Stimulated activated CD4-positive, alpha-beta T cell treated with anti-CD3 and anti-CD28 coated beads, Interleukin-15, amount 100 ng/mL, for 24 hours (primary cell): ENCODE measurements at places on chromosomes 6 and 20.

DNA sequence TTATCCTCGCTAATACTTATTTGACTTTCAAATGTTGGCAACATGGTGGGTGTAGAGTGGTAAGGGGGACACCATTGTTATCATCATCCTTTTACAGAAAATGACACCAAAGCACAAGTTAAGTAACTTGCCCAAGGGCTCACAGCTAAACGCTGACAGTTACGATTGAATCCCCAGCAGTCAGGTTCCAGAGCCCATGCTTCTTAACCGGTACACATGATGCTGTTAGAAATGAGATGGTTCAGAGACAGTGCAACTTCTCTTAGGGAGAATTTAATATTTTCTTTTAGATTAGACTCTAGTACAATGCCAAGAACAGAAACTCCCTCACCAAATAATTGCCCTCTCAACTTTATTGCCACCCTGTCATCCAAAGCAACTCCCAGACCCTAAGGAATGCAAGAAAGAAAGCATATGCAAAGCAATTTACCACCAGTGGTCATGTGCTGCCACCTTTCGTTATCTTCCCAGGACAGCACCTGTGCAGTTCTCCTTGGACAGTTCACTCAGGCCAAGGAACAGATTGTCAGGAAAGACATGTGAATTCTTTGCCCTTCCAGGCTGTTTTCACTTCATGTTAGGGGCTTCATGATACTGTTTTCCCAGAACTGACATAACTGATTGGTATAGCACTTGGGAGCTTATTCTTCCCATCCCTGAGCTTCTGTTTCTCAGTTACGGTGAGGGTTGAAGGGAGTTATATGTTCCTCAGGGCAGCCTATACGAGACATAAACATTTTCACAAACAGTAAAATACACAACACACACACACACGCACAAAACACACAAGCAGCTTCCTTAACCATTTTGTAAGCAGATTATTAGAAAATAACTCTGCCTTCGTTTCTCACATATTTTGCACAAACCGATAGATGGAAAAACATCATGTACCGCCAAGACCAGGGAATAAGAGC, 5.1 kb downstream of the HLA-DMA start:
- DNase-seq = peak; percentile 34

- DNase-seq = no peak
These were observed 11.6 kb downstream of the MAP3K7 start for GRCh38 chr6:90575267-90575666.

DNA sequence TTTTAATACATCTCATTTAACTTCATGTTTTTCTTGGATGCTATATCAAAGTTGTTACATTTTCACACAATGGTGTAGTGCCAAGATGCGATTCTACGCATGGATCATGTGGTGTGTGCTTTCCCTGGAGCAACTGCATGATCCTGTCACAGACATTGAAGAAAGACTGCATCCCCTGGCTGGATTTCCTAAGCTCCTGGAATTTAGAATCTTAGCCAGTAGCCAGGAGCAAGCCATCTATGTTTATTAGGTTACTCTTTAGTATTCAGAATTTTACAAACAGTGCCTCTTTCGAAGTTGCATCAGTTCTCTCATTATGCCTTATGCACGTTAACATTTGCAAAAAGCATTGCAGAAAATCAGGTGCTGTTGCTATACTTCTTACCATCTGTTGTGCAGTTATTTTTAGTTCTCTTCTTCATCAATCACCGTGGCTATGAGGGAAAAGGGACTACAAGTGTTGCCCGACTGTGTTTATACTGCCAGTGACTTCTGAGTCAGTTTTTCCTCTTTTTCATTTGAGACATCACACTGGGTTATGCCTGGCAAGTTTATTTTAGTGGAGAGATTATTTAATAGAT, 584.2 kb downstream of the BCKDHB start:
- no peak for DNase-seq

GRCh38 chr6:17584241-17584803, 15.8 kb upstream of the FAM8A1 start:
- no peak for DNase-seq

GRCh38 chr6:88623531-88623930, 339.9 kb downstream of the RNGTT start:
- no peak for DNase-seq

DNA sequence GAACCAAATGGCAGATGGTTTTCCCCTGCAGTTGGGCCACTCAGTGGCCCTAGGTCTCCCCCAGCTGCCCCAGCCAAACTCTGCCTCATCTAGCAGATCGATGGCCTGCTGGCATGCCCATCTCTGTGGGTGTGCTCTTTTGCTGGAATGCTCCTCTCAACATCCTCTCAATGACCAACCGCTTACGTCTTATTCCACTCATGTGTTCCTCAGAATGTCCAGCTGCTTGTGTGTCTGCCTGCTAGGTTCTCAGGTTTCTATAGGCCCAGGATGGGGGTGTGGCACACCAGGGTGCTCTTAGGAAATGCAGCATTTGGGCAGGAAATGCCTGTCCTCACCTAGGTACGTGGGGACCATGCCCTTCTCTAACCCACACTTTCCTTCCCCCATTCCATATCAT, 509.9 kb upstream of the SYNCRIP start:
- no peak for DNase-seq

DNA sequence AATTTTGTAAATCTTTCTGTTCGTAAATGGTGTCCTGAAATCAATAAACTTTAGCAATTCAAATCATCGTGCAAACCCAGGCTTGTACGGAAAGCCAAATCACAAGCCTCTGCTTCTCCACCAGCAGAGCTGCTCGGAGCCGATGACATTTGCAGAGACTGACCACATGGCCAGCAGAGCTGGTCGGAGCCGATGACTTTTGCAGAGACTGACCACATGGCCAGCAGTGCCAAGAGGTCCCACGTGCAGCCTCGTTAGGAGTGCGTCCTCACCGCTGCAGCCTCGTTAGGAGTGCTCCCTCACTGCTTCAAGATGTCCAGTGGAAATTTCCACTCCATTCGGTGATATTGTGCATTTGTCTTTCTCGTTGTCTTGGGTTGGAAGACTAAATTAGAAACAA, 28.5 kb downstream of the SMOC2 start:
- DNase-seq = no peak

DNA sequence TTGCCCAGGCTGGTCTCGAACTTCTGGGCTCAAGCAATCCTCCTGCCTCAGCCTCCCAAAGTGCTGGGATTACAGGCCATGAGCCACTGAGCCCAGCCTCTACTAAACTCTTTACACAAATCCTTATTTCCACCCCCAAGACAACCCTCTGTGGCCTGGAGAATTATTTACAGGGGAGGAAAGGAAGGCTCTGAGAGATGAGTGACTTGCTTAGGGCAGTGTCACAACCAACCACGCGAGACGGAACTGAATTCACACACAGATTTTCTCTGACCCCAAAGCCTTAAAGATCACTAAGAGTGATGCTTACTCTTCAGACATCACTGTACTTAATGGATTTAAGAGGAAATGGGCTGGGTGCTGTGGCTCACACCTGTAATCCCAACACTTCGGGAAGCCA, 86.2 kb downstream of the RIPOR3 start:
- no peak for DNase-seq

DNA sequence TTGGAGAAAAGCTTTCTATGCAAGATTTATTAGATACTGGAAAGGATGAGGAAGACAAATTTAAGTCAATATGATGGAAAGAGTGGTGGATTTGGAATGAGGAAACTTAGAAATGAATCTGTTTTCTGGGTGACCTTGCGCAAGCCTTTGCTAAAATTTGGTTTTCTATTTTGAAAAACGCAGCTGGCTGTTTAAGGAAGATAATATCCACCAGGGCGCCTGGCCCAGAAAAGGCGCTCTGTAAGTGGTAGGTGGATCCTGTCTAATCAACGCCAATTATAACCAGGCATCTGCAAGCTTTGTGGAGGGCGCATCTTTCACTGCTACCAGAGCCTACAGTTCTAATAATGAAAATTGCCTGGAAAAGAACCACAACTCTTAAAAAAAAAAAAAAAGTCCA, 398 bp upstream of the SPATS1 start:
- no peak for DNase-seq

DNA sequence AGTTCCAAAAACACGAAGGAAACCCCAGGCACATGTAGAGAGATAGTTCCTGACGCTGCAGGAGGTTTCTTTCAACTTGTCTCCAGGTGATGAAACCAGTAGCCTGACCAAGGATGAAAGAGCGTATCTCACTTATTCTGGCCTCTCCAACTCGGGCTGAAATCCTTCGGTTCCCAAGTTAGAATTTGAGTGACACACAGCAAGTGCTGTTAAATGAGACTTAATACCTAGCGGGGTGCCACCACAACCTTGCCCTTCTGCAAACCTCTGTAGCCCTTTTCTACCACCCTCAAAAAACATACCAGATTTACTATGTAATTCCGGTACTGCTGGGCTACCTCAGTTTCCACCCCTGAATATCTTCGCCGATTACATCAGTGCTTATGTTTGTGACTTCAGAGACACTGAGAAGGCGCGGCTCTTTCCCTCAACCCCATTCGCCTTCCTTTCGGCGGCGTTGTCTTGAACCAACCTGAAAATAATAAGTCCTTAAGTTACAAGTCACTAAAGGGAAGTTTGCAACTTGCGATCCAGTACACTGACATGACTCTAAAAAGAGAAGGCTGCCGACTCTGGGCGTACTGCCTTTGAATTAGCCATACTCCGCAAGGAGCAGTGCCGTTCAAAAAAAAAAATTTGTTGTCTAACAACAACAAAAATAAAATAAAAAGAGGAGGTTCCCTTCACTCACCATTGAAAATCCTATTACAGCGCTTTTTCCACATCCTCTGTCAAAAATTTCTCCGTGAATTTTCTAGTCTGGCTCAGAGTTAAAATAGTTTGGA, 194.9 kb upstream of the ZNF184 start:
- DNase-seq = no peak

DNA sequence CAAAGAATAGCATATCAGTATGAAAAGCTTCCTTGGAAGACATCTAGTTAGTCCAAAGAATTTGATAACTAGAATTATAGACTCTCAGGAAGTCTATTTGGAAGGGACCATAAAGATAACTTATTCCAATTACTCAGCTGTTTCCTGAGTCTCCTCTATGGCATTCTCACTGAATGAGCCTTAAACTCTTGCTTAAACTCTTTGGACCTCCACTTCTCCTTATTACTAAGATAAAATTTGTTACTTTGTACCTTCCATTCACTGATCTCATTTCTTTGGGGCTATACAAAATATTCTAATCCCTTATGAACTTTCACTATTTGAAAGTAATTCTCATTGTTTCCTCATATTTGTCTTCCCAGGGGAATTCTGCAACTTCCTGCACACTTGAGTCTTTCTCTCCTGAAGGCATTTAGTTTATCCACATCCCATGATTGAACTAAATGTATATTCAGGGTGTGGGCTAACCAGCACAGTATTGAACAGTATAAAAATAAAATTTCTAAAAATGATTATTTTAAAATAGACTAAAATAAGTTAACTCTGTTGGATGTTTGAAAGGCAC, 67.1 kb upstream of the NOTCH4 start:
- no peak for DNase-seq

DNA sequence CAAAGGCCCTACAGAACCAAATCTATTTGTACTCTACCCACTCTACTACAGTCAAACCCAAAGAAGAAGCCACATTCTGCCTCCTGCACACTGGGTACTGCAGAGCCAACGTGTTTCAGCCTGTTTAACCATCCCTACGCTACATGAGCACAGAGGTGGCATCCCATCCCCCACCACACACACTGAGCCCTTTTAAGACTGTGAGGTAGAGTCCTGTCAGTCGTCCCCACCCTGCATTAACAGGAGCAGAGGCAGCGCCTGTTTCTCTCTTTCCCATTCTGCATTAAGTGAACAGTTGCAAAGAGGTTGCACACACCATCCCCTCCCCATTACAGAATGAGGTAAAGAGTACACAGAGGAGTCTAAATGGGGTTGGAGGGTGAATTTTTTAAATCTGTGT, 5.2 kb upstream of the RSPH4A start:
- no peak for DNase-seq

DNA sequence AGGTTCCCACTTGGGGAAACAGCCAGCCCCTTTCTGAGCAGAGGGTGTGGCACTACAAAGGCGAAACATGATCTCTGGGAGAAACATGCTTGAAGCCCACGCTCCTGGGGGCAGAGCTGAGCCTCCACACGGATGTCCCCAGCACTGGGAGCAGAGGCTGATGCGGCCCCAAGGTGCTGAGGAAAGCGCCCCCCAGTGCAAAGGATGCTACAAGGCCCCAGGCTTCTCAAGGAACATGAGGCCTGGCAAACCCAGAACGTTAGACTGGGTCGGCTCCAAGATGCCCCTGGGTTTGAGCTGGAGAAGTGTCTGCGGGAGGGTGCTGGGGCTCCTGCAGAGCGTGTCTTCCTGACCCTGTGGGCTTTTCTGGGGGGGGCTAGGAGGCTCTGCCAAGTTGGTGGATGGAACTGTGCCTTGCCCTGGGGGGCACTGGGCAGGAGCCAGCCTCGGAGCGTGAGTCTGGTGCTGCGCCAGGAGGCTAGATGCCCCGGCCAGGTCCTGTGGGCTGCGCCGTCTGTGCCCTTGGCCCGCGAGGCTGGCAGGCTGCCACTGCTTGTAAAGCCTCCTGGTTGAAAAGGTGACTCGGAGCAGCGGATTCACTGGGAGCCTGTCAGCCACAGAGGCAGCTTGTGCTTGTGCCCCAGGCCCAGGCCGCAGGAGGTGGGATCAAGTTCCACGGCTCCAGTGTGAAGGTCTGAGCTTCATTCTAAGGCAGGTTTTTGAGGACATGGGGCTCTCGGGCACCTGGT, 8.1 kb downstream of the SYNJ2 start:
- peak; percentile 42 for DNase-seq

DNA sequence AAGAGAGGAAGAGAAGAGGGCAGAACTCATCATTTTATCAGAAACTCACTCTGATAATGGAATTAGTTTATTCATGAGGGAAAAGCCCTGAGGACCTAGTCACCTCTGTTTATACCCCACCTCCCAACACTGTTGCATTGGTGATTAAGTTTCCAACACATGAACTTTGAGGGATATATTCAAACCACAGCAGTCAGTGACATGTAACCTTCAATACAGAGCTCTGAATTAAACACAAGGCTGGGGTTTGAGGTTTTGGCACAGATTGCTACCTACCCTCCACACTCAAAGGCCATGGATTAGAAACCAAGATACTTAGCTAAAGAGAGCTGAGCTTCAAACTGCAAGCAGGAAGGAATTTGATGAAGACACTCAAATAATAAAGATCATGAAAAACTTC, 48.5 kb upstream of the MOCS1 start:
- no peak for DNase-seq

DNA sequence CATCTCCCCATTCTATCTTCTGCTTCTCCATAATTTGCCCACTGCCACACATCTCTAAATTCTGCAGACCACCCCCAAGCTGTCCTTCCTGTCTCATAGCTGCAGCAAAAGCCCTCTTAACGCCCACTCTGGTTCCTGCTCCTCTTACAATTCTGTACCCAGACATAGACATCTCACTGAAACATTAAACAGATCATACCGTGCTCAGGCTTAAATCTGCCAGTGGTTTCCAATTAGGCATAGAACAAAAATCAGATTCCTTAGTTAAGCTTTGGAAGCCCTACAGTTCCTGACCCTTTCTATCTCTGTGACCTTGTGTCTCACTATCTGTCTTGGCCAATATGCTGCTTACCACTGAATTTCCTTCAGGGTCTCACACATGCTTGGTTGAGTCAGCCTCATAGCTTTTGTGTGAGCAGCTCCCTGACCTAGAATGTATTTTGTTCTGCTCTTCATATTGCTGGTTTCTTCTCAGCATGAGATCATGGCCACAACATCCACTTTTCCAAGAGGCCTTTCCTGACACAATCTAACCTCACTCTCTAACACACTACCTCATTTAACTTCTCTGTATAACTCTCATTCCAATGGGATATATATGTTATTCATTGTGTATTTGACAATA, 749.7 kb downstream of the MAFB start:
- no peak for DNase-seq

GRCh38 chr6:6002848-6003620, 3.7 kb downstream of the NRN1 start:
- no peak for DNase-seq
